T-helper 1 cell (primary cell): ENCODE measurements at places on chromosomes 16 and 17.

DNA sequence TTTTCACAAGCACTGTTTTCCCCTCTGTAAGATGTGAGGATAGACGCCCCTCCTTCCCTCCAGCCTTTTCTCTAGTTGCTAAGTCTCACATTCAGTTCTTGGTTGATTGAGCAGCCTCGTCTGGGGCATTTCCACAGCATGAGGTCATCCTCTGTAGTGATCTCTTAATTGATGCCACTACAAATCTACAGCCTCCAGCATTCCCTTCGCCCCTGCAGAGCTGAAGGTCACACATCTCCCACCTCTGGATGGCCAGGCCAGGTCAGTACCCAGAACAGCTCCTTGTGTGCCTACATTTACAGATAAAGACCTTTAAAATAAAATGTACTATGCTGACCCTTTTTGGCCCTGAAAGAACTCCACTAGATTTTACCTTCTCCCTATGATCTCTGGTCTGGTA lies 32.5 kb upstream of the CDH11 start:
- DNase-seq = no peak

DNA sequence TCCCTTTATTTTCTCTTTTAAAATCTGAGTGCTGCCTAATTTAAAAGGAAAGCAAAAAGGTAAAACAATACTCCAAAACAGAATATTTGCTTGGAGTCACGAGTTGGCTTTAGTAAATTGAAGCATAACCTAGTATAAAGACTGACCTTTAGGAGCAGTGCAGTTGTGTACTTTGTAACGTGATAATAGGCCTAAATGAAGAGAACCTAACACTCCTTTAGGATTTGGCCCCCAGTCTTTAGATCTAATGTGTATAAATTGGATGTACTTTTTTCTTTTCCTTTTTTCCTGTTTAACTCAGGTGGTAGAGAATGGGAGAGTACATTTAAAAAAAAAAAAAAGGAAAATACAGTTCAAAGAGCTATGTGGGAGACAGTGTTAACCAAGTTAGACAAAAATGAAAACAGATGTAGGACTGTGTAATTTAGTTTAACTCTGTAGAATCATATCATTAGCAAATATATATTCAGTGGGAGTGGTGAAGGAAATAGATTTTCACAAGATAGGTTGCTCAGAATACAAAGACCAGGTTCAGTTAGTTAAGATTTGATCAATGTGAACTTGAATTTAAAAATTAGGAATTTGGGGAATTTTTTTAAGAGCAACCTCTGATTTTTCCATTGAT lies 16.8 kb downstream of the CPD start:
- no peak for DNase-seq

- DNase-seq = no peak
These were observed 1.9 kb downstream of the CDH11 start for GRCh38 chr16:65119901-65120401.

GRCh38 chr17:82823004-82823403 lies 16.8 kb downstream of the ZNF750 start:
- DNase-seq = no peak

DNA sequence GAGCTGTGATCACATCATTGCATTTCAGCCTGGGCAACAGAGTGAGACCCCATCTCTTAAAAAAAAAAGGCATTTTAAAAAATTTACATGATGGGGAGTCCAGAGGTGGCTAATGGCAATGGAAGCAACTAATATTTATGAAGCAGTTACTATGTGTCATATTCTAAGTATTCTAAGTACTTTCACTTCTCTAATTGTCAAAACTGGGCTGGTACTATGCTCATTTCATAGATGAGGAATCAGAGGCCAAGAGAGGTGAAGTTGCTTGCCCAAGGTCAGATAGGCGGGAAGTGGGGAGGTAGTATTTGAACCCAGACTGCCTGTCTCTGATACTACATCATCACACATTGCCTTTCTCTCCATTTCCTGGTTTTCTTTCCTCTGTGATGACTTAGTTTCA lies 50.7 kb downstream of the SLC5A11 start:
- DNase-seq = no peak

- DNase-seq = no peak
These were observed 53.6 kb downstream of the GPRC5B start for GRCh38 chr16:19830902-19831560.

- DNase-seq = no peak
These were observed 24.8 kb upstream of the ENGASE start for GRCh38 chr17:79049821-79050220.

DNA sequence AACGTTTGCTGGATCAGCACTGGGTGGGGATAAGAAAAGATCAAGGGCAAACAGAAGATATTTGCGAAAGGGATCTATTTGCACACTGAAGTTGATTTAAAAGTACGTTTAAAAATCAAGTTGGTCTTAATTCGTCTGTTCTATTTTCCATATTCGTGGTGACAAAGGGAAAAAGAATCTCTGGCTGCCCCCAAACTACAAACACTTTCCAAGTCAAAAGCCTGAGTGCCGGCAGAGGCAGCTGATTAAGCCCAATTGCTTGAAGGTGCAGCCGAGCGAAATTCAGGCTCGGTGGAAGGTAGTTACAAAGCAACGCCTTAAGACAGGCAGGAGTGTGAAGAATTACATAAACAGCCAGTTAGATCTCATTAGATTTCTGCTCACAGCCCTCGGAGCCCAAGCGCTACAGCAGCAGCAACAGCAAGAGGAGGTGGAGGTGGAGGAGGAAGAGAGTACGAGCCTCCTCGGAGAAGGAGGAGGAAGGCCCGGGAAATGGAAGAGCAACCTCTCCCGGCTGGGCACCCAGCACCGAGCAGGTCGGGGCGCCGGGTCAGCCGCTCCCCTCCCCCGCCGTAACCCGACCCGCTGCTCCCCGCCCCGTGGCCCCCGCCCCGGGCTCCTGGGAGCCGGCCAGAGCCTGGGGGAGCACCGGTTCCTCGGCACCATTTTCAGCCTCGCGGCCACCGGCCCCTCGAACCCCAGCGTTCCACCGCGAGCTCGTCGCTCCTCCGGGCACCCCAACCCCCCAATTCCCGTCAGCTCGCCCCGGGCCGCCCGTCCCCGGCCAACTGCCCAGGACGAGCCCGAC lies 890 bp downstream of the TOB1 start:
- DNase-seq = no peak

DNA sequence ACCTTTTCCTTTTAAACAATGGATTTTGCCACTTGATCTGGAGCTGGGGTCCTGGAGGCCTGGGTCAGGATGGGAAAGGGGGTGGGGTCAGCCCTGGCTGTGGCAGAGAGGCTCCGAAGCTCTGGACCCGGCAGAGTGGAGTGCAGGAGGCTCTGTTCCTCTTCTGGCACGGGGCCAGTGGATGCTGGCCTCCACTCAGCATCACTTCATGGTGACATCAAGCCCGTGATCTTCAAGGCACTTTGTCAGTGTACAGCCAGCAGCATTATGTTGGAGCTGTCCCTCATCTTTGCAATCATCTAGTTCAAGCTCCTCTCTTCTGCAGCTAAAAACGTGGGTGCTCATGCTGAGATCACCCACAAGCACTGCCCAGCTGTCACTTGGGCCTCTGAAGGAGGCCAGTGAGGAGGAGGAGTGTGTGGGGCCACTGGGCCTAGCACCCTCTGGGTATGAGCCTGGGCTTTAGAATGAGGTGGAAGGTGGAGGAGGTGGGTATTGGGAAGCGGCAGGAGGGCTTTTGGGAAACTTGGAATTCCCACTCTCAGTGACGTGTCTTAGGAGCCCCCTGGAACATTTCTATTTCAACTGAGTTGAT lies 45.9 kb upstream of the MGAT5B start:
- no peak for DNase-seq

GRCh38 chr16:60204181-60204580 lies 1470.1 kb upstream of the GOT2 start:
- DNase-seq = no peak

DNA sequence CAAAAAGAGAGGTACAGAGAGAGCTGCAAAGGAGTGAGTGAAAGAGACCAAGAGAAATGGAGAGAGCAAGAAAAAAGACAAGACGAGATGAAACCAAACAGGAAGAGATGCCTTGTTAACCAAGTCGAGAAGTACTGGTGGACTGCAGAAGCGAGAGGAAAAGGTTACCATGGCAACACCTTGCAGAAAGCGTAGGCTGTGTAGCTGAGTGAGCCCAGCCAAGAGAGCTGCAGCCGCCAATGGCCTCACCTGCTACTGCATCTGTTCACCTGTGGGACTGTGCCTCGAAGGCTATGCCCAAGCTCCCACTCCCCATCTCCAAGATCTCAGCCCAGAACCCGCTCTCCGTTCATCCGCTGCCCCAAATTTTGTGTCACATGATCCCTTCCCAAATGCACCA lies 161.3 kb downstream of the SLC39A11 start:
- DNase-seq = no peak

DNA sequence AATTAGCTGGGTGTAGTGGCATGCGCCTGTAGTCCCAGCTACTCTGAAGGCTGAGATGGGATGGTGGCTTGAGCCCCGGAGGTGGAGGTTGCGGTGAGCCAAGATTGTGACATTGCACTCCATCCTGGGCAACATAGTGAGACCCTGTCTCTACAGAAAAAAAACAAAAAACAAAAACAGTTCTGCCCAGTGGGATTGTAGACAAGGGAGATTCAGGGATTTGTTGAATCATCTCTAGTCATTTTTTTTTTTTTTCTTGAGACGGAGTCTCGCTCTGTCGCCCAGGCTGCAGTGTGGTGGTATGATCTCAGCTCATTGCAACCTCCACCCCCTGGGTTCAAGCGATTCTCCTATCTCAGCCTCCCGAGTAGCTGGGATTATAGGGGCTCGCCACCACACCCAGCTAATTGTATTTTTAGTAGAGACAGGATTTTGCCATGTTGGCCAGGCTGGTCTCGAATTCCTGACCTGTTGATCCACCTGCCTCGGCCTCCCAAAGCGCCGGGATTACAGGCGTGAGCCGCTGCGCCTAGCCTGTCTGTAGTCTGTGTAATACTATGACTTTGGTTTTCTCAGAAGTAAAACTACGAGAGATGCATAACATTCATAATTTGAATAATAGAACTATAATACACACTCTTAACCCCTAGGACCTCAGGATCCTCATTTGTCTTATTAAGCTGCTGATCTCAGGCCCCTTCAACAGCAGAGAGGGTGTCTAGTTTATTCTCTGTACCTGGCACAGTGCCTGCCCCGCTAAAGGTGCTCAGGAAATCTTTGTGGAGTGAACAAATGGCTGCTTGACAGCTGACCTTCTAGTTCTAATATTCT lies 1.4 kb downstream of the TEN1 start:
- no peak for DNase-seq

GRCh38 chr16:75238132-75238852 lies 13.1 kb downstream of the BCAR1 start:
- no peak for DNase-seq

DNA sequence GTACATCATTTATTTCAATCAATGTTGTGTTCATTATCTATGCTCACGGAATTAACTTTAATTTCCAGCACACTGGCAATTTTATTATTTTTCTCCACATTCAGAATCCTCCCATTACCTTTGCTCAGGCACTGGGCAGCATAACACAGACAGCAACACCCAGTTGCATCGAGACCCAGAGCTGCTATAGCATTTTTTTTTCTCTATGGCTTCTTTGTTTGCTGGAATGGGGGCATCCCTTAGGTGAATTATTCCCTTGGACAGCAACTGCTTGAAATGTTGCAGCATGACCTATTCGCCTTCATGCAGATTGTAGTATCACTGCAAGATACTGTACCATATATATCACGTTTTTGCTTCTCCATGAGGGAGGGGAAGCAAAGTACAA lies 88.8 kb downstream of the CHD9NB start:
- DNase-seq = no peak

- no peak for DNase-seq
These were observed 62.6 kb upstream of the DHX40 start for GRCh38 chr17:59502800-59503199.

- no peak for DNase-seq
These were observed 586.3 kb downstream of the KCNJ18 start for GRCh38 chr17:22278302-22279275.

GRCh38 chr17:71363661-71364060 lies 757.2 kb upstream of the SOX9 start:
- DNase-seq = no peak

- no peak for DNase-seq
These were observed 4.0 kb downstream of the KIFC3 start for GRCh38 chr16:57798267-57798810.

- DNase-seq = no peak
These were observed 40.8 kb downstream of the SPOP start for GRCh38 chr17:49637050-49637449.

- no peak for DNase-seq
These were observed 1.9 kb upstream of the PDK2 start for GRCh38 chr17:50093246-50093645.

- DNase-seq = no peak
These were observed 369.2 kb downstream of the CDH13 start for GRCh38 chr16:82995924-82996441.

DNA sequence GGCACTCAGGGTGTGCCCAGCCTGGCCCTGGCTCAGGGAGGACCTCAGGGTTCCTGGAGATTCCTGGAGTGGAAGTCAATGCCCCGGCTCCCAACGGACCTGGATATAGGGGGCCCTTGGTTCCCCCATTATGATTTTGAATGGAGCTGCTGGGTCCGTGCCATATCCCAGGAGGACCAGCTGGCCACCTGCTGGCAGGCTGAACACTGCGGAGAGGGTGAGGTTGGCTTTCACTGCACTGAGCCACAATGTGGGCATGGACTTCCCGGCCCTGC lies 23.6 kb downstream of the USP6 start:
- no peak for DNase-seq

DNA sequence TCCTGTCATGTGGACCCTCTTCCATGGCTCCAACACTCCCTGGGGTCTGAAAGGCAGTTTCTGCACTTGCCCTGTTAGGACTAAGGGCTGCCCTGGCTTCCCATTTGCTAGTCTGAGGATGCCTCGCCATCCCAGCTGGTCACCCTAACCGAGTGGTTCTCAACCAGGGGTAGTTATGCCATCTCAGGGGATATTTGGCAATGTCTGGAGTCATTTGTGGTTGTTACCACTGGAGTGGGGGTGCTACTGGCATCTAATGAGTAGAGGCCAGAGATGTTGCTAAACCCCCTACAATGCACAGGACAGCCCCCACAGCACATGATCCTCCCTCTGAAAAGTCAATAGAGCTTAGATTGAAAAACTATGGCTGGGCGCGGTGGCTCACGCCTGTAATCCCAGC lies 26.9 kb upstream of the CDH1 start:
- no peak for DNase-seq

DNA sequence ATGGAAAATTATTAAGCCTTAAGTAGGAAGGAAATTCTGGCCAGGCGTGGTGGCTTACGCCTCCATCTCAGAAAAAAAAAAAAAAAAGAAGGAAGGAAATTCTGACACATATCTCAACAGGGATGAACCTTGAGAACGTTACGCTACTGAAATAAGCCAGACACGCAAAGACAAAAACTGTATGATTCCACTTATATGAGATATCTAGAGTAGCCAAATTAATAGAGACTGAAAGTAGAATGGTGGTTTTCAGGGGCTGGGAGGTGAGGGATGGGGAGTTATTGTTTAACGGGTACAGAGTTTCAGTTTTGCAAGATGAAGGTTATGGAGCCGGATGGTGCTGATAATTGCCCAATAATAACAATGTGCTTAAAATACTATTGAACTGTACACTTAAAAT lies 16.2 kb upstream of the HNF1B start:
- no peak for DNase-seq

DNA sequence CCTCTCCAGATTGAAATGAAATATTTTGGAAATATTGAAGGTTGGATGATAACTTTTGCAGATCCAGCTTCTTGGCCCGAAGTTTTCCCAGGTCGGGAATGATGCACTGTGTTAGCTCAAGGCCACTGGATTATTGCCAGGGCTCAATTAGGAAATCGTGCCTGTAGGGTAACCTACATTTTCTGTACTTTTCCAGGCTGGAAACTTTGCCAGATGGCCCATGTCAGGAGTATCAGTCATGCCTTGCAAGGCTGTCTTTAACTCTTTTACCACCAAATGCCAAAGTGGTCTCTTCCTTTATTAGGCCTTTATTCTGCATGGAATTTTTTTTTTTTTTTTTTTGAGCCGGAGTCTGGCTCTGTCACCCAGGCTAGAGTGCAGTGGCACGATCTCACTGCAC lies 8.9 kb upstream of the SEC14L1 start:
- no peak for DNase-seq
